ENCODE measurements at places on chromosomes 3 and 15.

- DNase-seq, result no peak
These were observed 365.8 kb upstream of the MCTP2 start for GRCh38 chr15:93865586-93865985.

DNA sequence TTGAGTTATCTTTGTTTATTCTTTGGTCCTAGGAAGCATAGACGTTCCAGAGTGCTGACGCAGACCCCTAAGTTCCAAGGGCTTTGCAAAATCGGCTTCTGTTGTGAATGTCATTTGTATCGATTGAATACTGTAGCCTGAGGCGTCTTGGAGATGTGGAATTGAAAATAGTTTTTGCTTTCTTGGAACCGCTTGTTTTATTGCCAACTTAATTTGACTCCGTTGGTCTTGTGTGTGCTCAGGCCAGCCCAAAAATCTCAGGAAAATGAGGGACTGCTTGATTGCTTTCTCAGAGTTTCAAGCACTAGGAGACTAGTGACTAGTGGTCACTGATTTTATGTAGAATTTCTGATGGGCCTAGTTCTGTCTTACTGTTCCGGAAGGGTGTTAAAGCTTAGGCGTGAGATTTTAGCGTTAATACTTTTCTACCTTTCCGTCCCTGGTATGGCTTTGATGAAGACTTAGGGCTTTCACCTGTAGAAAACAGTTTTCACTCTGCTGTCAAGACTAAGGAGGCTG lies 263 bp upstream of the UTS2B start:
- no peak for DNase-seq

- no peak for DNase-seq
These were observed 32.8 kb upstream of the ZNF385D start for GRCh38 chr3:21783839-21784238.

DNA sequence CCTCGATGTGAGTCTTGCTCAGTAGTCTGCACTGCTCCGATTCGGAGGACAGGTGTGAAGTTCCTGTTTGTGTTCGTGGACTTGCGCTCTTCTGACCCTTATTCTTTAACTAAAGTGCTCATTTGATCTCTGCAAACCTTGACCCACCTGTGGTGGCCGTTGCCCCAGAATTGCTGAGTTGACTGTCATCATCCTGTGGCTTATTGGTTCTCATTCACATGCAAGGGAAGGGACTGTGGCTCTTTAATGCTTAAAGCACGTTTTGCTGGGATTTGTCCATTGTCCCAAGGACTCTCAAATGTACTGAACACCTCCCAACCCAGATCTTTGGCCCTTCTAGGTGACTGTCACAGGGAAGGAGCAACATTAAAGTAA lies 13.4 kb downstream of the SYNM start:
- no peak for DNase-seq

GRCh38 chr3:194906970-194907629 lies 221.4 kb downstream of the FAM43A start:
- DNase-seq, result no peak

DNA sequence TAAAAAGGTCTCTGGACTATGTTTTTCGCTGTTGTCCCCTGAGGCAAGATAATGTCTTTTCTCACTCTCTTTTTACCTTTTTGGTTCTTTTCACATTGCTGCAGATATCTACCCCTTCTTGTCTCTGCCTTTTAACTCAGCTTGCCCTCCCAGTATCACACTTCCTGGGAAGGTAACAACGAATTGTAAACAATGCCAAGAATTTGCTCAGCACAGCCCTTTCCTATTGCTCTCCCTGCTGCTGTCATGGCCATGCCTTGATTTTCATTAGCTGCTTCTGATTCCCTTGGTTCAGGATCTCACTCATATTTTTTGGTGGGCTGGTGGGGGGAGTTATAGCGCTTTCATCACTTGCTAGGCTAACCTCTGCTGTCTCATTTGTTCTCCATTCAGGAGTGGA lies 123.1 kb upstream of the DPH6 start:
- no peak for DNase-seq

DNA sequence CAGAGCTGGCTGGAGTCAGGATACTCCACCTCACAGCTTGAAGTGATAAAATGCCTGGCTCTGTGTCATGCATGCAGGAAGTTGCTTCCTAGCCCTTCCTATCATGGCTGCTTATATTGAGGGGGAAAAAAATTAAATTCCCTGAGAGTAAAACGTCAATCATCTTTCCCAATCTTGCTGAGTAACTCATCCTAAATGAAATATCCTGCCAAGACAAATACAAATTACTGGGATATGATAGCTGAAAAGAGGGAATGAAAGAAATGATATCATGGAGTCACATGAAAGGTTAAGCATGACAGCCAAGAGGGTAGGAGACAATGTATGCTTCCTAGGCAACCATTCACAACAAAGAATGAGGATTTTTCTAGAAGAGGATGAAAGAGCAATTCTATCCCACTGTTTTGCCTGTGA lies 110.6 kb downstream of the ABI3BP start:
- no peak for DNase-seq

DNA sequence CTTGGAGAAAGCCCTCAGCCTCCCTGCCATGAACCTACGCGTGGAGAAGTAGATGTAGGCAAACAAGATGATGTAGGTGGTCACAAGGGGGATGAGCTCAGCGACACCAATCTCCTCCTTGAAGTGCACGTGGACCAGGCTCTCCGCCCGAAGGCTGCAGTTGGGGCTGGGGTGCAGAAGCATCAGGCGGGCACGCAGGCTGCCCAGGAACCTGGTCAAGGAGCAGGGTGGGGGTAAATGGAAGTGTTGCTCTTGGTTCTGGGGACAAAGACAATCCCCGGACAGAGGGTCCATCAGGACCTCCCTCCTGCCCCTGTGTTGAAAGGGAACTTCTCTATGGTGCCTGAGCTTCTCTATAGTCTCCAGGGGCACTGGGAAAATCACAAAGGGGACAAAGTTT lies 45.1 kb downstream of the PTPN23 start:
- no peak for DNase-seq

DNA sequence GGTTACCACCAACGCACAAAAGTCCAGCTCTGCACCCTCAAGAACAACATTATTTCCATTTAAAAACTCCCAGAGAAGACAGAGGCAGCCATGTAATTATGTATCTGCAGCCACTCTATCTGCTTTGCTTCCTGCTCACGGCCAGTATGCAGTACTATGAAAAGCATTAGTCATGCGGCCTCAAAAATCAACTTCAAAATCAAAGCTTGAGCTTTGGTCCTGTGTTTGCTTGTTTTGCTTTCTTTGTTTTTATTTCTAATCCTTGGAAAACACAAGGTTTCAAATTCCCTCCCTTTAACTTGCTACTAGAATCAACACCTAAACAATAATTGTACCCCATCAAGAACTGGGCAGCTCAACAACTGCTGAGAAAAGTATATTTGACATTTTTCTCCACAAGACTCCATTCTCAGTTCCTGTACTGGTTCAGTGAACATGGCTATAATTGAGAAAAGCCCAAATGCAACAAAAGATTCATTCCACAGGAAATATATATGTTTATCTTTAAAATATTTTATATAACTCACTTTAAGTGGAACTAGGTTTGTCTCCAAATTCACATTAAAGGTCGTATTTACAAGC lies 37.6 kb downstream of the GBE1 start:
- DNase-seq, result no peak

DNA sequence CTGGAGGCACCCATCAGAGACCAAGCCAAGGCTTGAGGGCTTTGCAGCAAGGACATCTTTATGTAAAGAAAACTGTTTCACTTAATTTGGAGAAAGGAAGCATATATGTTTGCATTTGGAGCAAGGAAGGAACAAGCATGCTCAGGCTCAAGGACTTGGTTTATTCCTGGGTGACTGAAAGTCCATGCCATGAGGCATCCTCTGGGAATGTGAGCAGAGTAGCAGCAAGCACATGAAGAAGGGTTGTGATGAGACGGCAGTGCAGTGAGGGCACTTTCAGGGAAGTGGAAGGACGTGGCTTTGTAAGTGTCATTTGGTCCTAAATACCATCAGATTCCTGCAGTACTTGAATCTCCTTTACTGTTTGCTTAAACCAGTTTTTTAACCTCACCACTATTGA lies 26.8 kb downstream of the POLG start:
- no peak for DNase-seq

DNA sequence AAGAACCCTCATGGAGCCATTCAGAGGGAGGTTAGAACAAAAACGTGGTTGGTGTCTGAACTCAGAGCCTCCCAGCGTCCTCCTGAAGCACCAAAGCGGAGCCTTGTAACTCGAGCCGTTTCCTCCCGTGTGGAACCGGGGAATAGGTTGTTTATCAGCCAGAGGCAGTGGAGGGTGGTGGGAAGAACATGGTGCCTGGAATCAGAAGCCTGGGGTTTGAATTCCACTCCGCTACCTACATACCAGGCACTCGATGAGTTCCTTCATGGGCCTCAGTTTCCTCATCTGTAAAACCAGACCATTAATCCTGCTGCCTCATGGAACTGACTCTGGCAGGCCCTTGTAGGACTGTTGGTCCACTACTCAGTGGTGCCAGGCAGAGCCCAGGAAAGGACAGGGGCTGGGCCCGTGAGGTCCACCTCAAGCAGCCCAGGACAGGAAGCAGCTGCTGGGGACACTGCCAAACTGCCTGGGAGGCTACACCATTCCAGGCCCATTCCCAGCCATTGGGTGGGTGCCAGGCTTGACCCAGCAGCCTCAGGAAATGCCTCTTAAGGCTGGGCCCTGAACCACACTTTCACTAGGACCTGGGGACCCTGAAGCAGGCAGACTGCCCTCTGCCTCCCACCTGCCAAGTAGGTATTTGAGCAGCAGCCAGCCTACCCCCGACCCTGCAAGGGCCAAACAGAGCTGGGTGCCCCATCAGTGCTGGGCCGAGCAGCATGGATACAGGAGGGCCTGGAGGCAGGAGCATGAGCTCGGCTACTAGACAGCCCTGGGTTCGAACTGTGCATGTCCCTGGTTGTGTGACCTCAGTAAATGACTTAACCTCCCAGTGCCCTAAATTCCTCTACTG lies 33.4 kb downstream of the PRKCD start:
- DNase-seq, result no peak

- DNase-seq, result peak; percentile 30
These were observed 45.8 kb upstream of the FSIP1 start for GRCh38 chr15:39828374-39828931.

DNA sequence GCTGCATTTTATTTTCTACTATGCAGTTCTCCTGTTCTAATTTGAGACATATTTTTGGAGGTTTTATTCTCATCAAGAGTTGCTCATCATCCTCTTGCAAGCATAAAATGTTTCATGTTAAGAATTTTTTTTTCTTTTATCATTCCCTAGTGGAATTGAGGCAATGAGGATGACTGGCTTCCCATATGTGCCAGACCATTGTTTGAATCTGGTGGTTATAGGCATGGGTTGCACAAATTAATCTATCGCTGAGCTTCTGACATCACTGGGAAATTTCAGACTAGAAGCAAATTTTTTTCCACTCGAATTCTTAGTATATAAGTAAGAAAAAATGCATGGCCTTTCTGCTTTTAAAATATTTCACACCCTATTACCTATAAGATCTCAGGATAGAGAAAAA lies 279.1 kb upstream of the PLSCR5 start:
- no peak for DNase-seq

DNA sequence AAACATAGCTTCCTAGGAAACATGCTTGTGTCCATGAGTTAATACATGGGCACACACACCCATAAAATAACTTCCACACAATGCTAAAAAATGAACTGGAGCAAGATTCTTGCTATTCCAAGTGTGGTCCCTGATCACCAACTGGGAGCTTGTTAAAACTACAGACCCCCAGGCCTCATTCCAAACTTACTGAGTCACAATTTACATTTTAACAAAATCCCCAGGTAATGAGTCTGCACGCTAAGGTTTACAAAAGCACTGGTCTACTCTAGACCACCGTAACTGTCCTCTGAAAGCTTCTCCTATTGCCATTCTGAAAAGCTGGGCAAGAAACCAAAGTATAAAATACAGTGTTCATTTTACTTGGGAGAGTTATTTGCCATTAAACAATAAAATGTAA lies 45.4 kb downstream of the IGF2BP2 start:
- DNase-seq, result no peak

- no peak for DNase-seq
These were observed 21.3 kb upstream of the SCAANT1 start for GRCh38 chr3:63933459-63933858.

DNA sequence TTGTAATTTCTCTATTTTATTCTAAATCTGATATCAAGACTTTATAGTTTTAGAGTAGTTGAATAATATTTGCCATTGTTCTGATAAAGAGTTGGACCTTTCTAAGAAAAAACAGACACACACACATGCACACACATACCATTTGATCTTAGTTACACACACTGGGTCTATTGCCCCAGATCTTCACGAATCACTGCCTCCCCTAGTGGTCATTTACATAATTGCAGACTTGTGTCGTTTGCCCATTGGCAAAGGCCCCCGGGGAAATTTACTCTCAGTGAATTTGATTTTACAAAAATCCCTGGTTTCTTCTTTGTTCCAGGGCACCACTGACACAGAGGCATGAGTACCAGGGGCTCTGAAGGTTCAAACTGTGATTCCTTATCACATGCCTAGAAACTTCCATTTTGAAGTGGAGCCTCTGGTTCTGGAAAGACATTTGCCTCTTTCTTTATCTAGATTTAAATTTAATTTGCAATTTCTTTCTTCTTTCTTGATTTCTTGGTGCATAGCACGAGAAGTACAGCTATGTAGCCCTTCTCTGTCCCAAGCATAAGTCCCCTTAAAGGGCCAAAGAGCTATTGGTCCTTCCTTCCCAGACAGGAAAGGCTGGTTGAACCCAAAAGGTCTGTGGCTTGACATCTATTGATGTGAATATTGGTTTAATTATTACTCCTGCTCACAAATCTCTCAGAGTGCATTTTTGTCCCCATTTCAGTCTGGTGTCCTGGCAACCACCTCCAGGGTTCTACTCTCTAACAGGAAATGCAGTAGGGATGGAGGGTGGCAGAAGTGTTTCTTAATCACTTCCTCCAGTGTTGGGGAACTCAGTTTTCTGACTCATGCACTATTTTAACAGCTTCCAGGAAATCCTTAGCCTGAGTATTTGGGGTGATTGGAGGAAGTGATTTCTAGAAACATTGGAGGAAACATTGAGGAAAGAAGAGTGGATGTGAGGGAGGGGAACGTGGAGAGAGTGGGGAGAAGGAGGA lies 32.4 kb upstream of the SLC6A11 start:
- DNase-seq, result peak; percentile 1

- DNase-seq, result no peak
These were observed 69.7 kb downstream of the SCN5A start for GRCh38 chr3:38579551-38580449.
